EL (cell line): ENCODE measurements at places on chromosomes 1 and 21.

DNA sequence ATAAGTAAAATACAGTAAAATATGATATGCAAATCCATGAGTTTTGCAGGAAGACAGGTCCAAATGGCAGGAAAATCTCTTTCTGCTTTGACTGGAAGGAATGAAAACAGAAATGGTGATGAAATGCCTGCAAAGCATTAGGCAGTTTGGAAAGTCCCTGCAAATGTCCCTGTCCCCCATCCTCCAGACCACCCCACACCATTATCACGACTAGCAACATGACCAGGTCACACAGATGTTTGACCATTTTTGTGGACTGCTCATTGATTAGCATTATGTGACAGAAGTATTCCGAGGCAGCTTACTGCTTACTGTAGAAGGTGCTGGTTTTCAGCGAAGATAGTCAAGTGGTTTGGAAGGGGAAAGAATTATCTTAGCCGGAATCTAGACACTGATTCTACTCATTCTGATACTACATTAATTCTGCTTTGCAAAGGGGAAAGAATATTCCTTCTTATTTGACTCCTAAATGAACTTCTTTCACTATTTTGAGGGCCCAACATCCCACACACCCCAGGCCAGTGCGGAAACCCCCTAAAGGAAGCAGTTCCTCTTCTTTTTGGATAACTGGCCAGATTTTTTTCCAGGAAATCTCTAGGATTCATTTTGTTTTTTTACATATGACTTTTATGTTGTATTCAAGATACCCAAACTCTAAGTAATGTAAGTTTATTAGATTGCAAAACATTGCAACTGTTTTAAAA, 9.5 kb upstream of the CR2 start:
- DNase-seq, result no peak

DNA sequence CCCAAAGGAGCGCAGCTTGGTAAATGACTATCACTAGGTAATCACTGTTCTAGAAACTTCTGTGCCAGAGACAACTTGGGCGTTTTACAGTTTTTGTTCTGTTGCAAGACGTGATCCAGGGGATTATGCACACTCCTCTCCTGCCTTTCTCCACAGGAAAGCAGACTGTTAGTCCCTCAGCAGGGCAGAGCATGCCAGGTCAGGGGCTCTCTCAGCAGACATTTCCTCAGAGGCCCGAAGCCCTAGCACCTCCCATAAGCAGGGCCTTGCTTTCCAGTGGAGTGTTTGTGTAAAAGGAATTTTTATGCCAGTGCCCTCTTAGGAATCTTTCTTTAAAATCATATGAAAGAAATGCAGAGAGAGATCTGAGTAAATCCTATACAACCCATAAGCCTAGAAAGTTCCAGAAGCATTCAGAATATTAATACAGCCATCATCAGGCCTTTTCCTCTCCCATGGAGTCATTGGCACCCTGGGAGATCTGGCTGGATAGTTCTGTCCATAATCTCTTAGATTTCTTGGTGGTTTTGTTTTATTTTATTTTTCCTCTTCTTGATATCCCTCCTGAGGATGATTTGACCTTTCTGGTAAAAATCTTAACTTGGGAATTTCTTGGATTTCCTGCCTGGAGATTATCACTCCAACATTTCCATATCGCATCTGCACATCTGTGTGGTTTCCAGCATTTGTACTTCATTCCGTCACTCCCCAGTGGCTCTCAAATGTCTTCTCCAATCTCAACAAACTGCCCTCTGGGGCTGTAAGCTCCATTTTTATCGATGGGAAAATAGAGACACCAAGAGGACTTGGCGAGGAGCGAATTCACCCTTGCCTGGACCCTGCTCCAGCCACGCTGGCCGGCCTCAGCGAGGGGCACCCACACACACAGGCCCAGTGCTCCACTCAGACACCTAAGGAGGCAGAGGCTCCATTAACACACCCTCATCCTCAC, 116.1 kb downstream of the PSMG1 start:
- DNase-seq, result no peak

DNA sequence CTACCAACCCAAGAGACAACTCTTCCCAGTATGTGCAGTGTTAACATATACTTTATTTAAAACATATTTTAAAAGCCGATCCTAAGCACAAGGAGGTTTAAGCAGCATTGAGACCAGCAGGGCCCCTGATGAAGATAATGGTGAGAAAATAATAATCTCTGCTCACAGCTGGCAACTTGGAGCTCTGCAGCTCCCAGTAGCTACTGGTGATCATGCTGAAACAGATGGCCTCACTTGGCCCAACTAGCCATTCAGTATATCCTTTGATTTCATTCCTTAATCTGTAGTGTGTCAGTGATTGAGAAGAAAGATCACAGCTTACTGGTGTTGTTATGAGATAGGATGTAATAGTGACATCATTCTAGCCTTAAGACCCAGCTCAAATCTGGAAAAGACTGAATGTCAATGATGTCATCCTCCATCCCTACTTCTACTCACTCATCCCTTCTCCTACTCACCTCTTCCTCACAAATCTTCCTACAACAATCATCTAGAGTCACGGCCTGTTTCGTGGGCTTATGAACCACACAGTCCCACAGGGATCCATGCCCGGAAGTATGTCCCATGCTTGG, 817.9 kb downstream of the PLA2G4A start:
- DNase-seq, result no peak

DNA sequence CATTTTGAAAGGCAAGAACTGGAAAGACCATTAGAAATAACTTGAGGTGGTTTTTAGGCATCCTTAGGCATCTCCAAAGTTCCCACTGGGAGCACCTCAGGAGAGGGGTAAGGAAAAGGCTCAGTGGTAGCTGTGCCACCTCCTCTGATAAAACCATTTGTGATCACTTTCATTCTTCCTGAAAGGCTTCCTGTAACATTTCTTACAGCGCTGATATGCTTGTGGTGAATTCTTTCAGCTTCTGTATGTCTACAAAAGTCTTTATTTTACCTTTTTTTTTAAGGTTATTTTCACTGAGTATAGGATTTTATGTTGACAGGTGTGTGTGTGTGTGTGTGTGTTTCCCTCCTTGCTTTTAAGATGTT, 54.8 kb downstream of the VANGL2 start:
- no peak for DNase-seq

DNA sequence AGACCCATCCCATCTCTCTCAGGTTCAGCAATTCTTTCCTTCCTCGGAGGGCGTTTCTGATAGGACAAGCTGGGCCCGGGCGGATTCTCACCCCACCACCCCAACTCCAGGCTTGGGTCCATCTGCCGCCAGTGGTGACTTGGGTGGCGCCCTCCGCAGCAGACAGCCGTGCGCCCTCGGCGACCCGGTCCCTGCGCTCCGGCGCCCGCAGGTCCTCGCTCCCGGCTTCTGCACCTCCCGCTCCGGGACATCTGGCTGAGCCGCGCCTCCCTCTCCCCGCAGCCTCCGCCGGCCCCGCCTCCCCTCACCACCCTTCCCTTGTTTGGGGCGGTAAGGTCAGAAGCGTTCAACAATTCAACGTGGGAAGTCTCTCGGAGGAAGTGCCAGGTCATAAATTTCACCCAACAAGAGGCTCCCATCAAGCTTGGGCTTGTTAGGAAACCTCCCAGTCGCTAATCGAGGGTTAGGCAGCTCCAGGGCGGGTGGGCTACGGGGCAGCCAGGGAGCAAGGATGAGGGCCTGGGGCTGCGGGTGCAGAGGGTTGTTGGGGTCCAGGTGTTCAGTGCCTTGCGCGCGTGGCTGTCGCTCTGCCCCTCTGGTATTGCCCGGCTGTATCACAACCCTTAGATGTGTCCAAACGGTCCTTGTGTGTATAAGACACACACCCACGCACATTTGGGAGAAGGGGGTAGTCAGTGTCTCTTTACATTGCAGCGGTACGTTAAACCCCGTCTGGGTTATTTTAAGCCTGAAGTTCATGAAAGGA, 39.8 kb downstream of the OLIG1 start:
- no peak for DNase-seq

GRCh38 chr1:48469616-48470480, 2.2 kb downstream of the SPATA6 start:
- DNase-seq, result peak; percentile 8

- peak; percentile 75 for DNase-seq
Measured at GRCh38 chr1:226443439-226443838, 35.5 kb upstream of the PARP1 start.

GRCh38 chr1:201022820-201023516, 546 bp downstream of the KIF21B start:
- DNase-seq, result peak; percentile 33

DNA sequence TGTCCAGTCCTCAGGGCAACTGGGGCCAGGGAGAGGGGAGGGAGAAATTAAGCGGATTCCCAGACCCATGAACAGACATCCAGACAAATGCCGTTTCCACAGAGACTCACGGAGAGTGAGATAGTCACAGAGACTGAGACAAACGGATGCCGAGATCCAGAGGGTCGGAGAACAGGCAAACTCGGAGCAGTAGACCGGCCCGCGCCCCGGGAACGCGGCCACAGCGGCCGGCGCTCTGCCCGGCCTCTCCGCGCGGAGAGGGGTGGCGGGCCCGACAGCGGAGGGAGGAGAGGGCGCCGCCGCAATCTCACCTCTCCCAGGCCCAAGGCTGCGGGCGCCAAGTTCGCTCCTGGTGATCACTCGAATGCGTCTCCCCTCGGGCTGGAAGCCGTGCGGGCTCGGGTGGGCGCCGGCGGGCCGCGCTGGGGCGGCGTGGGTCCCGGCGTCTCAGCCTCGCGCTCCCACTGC, 831 bp upstream of the FOXD2 start:
- DNase-seq, result peak; percentile 44

- no peak for DNase-seq
Measured at GRCh38 chr1:60921175-60921574, 161.2 kb upstream of the NFIA start.

GRCh38 chr1:170927955-170928840, 7.1 kb upstream of the MROH9 start:
- no peak for DNase-seq

DNA sequence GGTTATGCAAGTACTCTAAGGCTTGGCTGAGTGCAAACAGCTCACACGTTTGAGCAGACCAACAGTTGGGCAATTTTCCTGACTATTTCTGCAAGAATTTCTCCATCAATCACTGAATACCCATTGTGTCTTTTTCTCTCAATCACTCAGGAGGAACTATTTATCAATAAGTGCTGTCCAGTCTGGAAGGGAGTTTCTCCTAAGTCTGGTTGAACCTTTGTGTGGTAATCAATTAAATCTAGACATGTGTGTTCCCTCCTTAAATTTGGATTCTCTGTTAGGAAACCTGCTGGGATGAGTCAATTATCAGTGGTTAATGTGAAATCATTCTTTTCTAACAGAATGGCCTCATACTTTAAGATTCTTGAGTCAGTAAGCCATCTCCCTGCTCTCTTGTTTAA, 6.8 kb upstream of the AADACL3 start:
- DNase-seq, result peak; percentile 1

DNA sequence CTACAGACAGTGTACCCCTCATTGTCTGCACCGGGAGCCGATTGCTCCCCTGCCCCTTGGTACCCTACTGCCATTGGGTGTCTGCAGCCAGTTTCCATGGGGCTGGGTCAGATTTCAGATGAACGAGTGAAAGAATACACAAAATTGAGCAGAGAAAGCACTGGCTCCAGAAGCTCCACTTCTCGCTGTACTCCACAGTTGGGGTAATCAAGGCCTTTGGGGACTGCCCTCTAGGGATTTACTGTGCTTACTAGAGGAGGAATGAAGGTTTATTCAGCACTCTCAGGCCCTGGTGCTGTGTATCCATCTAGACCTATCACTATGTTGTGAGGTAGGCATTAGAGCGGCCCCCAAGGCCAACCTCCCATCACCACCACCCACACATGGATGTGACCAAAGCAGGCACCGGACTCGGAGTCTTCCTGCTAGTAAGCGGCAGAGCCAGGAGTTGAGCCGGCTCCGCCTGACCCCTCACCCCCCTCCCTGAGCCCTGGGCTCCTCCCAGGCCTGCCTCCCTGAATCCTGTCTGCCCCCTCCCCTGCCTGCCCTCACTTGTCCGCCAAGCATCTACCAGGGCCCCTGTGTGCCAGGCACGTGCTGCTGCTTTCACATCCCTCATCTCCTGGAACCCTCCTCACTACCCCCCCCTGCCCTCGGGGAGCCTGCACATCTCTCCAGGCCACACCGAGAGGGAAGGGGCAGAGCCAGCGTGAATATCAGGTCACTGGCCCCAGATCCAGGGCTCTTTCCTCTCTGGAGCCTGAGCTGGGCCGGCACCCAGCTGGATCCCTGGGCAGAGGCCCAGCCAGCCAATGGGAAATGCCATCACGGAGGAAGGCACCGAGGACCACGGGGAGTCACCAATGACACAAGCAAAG, 23.3 kb downstream of the KCNN3 start:
- DNase-seq, result no peak

DNA sequence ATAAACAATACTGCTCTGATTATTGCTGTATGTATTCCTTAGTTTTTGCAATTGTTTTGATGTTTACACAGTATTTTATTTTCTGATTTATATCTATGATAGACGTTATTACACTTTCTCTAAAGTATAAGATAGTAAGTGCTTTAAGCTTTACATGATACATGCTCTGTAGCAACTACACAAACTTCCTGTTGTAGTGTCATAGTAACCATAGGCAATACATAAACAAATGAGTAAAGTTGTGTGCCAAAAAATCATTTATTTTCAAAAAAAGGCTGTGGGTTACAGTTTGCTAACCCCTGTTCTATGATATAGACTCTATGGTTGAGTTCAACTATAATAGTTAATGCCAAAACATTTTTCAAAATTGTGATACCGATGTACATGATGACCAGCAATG, 1156.4 kb downstream of the AMY1C start:
- no peak for DNase-seq

- peak; percentile 79 for DNase-seq
Measured at GRCh38 chr21:36859744-36860501, 106.5 kb downstream of the HLCS start.

DNA sequence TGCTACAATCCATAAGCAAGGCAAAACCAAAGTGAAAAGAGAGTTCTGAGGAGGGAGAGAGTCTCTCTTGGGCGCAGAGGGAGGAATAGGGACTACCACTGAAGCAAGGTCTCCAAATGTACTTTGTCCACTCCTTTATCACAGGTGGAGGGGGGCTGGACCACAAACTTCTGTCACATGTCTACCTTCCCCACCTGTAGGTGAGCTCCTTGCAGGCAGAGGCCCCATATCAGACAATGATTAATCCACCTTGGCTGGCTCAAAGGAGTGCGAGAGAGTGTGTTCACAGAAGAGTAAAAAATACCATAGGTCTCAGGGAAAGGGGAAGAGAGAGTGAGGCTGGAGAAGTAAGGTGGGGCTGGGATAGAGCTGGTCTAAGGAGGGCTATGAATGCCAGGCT, 4.5 kb downstream of the BEND5 start:
- no peak for DNase-seq
